ENCODE measurements at places on chromosomes 7 and 10.

DNA sequence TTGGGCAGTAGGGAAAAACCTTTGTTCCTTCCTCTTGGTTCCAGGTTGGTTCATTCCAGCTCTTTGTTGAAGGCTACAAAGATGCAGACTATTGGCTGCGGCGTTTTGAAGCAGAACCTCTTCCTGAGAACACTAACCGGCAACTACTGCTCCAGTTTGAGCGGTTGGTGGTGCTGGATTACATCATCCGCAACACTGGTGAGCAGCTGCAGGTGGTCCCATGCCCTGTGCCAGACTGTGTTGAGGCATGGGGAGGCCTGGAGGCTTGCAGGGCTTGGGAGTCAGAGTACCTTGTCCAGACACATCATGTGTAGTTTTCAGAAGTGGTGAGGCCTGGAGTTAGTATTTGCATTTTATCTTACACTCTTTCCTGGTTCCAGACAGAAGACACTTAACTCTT lies 16.3 kb downstream of the PI4K2A start:
- no peak for DNase-seq

DNA sequence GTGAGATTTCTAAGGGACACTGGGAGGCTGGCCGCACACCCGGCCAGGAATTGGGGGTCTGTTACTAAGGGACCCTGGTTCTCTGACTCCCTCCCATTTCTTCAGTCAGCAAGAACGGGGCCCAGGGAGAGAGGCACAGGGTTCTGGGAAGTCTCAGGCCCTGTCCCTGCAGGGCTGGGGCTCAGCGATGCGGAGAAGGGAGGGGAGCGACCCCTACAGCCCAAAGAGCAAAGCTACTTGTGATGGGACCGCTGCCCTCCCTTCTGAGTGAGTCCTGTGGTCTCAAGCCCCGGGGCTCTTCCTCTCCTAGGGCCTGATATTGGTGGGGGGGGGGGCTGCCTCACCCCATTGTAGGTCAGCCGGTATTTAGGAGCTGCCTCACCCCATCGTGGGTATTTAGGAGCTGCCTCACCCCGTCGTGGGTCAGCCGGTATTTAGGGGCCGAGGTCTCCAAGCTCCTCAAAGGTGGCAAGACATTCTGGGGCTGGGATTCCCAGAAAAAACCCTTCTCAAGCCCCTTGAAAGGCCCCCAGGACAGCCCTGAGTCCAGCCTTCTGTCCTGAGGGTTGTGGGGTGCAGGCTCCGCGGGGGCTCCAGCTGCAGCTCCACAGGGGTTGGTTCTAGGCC lies 16.9 kb upstream of the NKX6-2 start:
- no peak for DNase-seq

GRCh38 chr10:14476641-14477407 lies 146.1 kb upstream of the FRMD4A start:
- DNase-seq: peak; percentile 74

DNA sequence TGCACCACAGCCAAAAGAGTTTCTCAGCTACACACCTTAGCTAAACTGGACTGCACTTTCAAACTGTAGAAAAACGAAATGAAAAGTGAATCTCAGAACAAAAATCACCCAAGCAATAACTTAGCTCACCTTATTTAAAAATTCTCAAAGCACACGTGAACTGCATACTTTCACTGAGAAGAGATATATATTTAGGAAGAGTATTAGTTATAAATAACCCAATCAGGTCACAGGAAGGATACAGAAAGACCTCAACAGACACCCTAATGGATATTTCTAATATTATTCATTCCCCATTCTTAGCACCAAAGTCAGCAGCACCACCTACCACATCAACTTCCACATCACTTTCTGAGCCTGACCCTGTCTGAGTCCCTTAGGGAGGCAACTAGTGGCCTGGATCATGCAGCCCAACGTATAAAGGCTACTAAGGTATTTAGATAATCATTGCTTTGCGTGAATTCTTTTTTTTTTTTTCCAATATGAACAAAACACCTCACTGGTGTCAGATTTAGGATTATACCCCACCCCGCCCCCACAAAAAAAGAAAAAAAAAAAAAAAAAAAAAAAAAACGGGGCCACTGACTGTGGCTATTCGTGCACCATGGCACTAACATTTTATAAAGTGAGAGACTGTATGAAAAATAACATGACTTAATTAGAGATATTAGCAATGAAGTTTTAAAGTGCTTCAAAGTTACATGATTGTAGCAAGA lies 2.6 kb downstream of the ABI1 start:
- peak; percentile 11 for DNase-seq

GRCh38 chr7:44331682-44332081 lies 6.3 kb upstream of the CAMK2B start:
- DNase-seq: no peak

- peak; percentile 67 for DNase-seq
Observed at GRCh38 chr10:52729271-52730104, 43.1 kb downstream of the MBL2 start.

GRCh38 chr7:5699467-5700384 lies 81.7 kb downstream of the RNF216 start:
- DNase-seq: no peak

DNA sequence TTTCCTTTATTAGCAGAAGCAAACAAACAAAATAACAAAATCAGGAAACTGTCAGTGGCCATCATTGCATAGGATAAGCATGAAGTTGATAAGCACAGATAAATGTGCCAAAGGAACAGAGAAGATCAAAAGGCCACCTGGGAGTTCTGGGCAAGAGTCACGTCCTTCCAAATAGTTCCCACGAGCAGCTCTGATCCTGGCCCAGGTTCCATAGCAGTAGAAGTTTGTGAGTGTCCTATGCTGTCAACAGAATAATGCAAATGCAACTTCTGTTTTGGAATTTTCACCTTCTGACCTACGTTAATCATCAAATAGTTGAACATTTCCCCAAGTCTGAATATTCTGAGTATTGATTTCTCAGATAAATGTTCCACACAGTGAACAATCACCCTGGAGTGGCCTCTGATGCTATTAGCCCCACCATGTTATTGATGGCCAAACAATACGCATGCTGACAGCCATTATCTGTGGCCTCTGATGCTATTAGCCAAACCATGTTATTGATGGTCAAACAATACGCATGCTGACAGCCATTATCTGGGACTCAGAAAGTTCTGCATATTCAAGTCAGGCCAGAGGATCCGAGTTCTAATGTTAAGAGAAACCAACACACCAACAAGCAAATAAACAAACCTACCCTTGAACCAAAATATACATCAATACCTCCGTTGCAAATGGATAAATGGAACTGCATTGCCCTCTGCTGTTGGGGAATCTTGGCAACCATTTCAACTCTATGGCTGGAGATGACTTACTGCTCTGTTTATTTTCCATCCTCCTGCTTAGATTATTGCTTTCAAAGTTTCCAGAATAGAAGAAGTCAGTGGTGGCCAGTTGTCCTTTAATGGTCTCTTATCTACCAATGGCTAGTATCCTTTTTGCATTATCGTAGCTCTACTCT lies 63.3 kb downstream of the MRC1 start:
- DNase-seq: no peak

DNA sequence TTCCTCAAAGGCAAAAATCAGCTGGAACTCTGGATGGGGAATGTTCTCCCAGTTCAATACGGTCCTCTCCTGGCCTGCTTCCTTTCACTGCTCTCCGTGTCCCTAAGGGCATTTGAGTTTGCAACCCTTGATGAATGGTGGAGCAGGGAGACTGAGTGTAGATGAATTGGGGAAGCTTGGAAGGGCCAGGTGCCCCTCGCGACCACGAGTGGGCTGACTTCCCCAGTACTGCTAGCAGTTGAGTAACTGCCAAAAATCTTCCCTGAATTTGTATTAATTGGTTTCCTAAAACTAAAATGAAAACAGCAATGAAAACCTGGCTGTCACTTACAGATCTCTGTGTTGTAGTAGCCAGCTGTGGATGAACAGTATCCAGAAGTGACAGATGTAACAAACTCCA lies 13.6 kb downstream of the IRF5 start:
- no peak for DNase-seq

GRCh38 chr10:474946-475345 lies 214.5 kb downstream of the DIP2C start:
- no peak for DNase-seq

- DNase-seq: no peak
Observed at GRCh38 chr10:14377591-14378175, 47.0 kb upstream of the FRMD4A start.

- DNase-seq: no peak
Observed at GRCh38 chr7:155372782-155373358, 75.2 kb downstream of the INSIG1 start.
